CD4-positive, alpha-beta T cell treated with Interleukin-17A for 1 hour (primary cell): ENCODE measurements at places on chromosomes 16 and 17.

GRCh38 chr17:7633093-7633492 lies 3.2 kb downstream of the SHBG start:
- no peak for DNase-seq

DNA sequence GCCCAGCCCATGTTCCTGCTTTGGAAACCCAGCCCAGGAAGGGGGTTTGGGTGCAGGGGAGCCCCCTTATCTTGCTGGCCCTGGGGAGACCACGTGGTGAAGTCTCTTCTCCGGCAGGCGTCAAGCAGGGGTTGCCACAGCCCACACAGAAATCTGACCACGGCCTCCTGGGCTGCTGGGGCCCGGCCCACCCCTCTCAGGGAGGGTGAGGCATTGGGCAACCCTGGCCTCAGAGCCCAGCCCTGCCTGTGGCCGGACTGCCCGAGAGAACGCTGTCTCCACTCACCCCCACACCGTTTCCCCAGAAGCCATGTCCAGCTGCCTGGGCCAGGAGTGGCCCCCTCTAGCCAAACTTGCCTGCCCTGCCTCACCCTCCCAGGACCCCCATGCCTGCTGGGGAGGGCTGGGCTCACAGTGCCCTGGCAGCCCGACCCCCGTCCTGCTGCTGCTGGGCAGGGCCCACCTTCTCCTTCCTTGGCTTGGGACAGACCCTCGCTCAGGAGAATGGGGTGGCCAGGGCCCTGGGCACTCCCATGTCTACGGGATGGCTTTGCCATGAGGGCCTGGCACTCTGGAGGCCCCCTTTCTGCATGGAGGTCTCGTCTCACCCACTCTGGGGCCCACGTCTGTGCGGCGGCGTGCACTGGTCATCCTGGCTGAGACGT lies 6.7 kb downstream of the RPUSD1 start:
- no peak for DNase-seq

- no peak for DNase-seq
Measured at GRCh38 chr16:31134625-31135534, 647 bp downstream of the PRSS8 start.

- DNase-seq = peak; percentile 23
Measured at GRCh38 chr17:39026980-39027451, 59.8 kb upstream of the FBXO47 start.

DNA sequence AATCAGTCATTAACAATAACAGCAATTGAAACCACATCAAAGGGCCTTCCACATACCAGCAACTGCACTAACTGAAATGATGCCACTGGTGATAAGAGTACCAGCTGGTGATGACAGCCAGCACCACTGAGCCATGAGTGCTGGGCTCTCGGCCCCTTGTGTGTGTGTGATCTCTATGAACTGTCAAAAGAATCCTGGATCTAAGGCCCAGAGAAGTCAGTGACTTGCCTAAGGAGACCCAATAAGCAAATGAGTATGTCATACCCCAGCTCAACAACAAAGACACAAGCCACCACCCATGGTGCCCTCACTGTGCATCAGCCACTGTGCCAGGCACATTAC lies 220.9 kb downstream of the ZNF423 start:
- DNase-seq = no peak

DNA sequence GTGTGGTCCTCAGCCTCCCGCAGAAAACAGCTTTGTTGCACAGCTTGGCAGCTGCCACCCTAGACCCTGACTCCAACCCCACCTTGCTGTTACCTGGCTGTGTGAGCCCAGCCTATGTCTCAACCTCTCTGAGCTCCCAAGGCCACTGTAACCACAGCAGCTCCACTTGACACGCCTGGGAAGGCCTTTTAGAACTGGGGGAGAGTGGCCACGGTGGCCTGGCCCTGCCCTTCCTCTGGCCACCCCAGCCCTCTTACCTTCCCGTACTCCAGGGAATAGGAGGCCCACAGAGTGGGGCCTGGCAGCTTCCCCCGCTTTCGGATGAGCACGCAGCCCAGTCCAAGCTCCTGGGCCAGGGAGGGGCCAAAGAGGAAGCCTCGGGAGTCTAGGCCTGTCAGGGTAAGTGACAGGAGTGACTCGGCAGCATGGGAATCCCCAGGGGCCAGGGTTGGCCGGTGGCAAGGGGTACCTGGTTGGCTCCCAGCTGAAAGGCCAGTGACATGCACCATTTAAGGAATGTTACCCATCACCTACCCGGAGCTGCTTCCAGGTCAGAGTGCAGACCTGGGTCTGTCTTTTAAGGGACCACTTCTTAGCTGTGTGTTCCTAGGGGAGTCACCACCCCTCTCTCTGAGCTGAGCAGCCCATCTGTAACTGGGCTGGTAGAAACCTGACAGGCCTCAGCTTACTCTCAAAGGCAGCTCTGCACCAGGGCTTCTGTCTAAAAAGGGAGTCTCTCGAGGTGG lies 1.4 kb downstream of the APRT start:
- DNase-seq = no peak

DNA sequence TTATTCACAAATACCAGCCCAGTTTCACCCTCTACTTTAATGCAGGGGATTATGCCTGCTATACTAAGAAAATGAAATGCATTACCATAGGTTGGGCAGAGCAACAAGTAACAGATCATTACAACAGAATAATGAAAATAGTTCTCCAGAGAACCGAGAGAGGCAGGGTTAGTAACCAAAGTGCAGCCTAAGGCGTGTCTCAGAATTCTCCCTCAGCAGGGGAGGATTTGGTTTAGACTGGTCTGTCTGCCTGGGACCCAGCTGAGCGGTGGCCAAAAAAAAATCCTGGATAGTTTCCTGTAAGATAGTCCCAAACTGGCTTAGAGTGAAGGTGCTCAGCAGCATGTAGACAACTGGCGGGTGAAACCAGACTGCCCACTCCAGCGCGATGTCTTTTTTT lies 30.8 kb upstream of the ADCY7 start:
- DNase-seq = no peak

- DNase-seq = no peak
Measured at GRCh38 chr16:85940214-85940613, 41.3 kb downstream of the IRF8 start.

DNA sequence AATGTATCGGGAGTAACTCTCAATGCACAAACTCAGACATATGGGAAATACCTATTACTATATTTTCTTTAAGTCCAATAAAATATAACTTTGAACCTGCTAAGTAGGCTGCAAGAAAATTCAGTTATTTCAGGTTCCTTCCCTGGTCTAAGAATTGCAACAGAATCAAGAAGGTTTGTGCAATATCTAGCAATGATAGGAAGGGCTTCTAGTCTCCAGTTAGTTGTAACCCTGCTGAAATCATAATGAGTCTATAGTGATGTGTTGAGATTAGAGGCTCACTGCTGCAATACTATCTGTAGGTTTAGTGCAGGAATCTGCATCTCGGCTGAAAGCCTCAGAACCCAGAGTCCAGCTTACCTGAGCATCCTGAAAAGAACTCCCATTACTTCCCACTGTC lies 110.5 kb downstream of the PMP22 start:
- DNase-seq = no peak

DNA sequence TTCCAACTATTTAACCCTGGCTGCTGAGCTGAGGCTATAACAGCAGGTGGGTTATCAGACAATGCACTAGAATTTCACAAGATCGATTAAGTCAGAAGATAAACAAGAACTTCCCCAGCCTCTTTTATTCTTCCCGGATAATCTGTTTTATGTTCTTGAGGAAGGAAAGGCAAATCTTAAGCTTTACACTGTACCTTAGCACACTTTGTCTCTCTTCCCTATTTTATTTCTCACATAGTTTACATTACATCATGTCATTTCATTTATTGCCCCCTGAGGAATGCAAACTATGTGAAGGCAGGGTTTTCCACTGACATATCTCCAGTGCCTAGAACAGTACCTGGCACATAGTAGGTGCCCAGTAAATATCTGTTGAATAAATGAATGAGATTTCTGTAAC lies 139.6 kb downstream of the SKAP1 start:
- no peak for DNase-seq

GRCh38 chr17:61784510-61784909 lies 78.8 kb downstream of the BRIP1 start:
- DNase-seq = no peak

DNA sequence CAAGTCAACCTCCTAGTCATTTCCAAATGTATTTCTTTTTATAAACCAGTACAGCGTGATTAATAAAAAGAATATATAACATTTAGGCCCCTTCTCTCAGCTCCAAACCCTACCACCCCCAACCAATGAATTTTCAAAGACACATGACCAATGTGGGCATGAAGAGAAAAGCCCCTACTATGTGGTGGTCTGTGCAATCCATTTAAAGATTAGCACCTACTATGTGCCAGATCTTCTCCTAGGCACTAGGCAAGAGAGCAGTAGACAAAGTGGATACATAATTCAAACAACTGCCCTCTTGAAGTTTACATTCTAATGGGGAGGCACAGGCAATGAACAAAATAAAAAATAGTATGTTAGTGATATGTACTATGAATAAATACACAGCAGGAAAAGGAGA lies 19.4 kb downstream of the AXIN2 start:
- DNase-seq = no peak

DNA sequence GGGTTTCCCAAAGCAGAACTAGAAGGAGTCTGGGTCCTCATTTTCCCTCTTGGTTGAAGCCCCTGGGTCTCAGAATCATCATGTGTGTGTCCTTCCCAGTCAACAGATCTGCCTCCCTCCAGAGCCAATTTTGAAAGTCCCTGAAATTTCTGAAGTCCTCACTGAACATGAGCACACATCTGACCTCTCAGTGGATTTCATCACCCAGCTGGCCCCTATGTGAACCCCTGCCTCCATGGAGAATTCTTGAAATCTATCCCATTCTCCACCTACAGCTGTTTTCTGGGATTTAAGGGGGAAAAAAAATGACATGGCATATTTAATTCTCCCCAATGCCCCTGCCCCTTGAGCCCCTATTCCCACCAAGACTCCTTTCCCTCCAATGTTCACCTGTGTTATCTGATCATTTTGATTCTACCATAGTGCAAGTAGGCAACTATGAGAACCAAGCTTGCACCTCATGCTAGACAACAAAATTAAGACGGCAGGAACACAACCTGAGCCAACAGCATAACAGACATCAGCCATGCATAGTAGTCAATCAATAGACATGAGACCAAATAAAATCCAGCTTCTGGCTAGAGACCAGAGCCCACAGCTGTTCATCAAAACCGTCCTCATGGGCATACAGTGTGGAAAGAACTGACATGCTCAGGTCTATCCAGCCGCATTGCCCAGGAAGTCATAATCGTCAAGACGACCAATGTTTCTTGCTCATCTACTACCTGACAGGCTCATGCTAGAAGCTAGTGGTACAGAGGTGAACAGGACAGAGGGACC lies 14.9 kb downstream of the SOX9 start:
- no peak for DNase-seq

GRCh38 chr17:49213399-49213798 lies 2.9 kb downstream of the ABI3 start:
- no peak for DNase-seq

DNA sequence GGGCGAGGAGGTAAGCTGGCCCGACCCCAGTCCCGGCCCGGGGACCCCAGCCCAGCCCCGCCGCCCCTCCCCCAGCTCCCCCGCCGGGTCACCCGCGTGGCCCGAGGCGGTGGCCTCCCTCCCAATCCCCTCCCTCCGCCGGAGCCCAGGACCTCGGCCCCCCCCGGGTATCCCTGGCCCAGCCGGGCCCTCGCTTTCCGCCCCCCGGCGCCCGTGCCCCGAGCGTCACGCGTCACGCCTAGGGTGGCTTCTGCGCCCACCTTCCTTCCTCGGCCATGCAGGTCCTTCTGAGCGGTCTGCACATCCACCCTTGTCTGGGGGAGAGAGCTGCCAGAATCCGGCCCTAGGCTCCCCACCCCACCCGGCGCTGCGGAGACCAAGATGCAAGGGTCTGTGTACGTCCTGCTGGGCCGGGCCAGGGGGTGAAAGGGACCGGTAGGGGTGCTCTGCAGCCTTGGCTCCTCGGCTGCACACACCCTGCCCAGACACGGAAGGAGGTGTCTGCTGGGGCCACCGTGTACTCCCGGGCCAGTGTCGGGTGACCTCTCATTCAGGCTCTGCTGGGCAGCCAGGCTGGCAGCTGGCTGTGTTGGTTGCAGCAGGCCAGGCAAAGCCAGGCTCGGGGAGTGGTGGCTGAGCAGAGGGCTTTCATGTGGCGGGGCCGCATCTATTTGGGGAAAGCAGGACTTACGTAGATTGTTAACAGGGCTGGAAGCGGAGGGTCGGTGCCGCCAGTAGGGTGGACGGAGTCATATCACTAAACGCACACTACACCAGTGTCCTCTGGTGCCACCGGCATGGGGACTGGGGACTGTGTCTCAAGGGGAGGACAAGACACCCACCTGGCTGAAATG lies 754 bp downstream of the RAB11FIP4 start:
- no peak for DNase-seq

- no peak for DNase-seq
Measured at GRCh38 chr17:12402963-12403622, 262.6 kb upstream of the MYOCD start.

- DNase-seq = no peak
Measured at GRCh38 chr17:33152783-33153182, 140.3 kb downstream of the ASIC2 start.

GRCh38 chr16:10988164-10988803 lies 43.9 kb downstream of the CLEC16A start:
- peak; percentile 29 for DNase-seq

DNA sequence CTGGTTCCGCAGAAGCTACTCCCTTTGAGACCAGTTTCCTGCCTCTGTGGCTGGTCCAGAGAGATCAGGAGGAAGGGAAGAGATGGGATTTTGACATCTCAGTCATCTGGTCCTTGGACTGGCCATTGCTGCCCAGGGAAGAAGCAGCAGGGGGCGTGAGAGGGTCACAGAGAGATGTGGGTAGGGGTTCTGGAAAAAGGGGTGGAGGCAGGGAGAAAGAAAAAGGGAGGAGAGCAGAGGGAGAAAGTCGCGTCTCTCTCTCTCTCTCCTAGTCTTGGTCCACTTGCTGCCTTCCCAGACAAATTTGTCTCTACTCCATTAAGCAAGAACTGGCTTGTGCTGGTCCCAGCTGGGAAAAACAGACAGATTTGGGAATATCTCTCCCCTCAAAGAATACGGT lies 4.4 kb downstream of the SHBG start:
- no peak for DNase-seq

DNA sequence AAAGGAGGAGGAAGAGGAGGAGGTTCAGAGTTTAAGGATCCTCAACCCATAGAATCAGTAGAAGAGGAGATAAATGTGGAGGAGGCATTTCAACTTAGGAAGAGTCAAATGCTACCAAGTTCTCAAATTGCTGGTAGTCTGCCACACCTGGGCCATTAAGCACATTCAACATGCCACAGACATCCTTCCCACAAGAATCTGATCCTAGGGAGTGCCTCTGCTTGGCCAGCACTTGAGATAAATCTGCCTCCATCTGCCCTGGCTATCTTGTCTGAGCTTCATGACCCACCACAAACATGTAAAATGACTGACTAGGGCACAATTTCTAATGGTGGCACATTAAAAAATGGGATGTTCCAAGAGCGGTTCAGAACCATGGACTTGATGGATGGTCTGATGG lies 37.3 kb upstream of the AXIN2 start:
- DNase-seq = no peak

- no peak for DNase-seq
Measured at GRCh38 chr16:86550281-86550680, 4.8 kb downstream of the MTHFSD start.

GRCh38 chr16:4051591-4051990 lies 64.7 kb downstream of the ADCY9 start:
- no peak for DNase-seq

GRCh38 chr16:82071421-82071820 lies 36.4 kb downstream of the HSD17B2 start:
- DNase-seq = no peak
